ENCODE measurements at places on chromosomes 13 and 19. TPM values are rescaled to one million over a fixed set of nuclear protein-coding genes. Genes with fewer than 3 reads are reported as not detected.

GRCh38 chr13:69904784-69905183, 202.8 kb upstream of the ATXN8OS start:
- no peak for DNase-seq
- H3K27me3 ChIP-seq: no peaks in the 10 kb centered on the region
- no peak overlapping the region for H3K4me3 ChIP-seq
- H3K4me1 ChIP-seq: no peaks in the 10 kb centered on the region
- H3K27ac ChIP-seq: no peak overlapping the region

DNA sequence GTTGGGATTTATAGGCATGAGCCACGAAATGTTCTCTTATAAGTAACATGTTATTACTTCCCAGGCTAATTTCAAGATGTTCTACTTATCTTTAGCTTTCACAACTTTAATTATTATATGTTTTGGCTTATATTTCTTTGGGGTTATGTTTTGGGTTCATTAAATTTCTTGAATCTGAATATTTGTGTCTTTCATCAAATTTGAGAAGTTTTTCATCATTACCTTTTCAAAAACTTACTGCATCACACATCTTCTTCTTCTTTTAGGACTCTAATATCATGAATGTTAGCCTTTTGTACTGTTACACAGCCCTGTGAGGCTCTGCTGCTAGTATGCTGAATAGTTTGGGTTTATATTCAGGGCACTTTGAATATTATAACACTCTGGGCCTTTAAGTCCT, 9.7 kb upstream of the ZNF266 start:
- no peaks in the 10 kb centered on the region for H3K27me3 ChIP-seq
- no peaks in the 10 kb centered on the region for H3K4me1 ChIP-seq
- H3K36me3 ChIP-seq: peaks cover 16% of the 10 kb centered on the region
- H3K4me3 ChIP-seq: no peak overlapping the region

KLF1 gene
- total RNA-seq: not detected

ZNF560 gene
- 0.06 TPM for total RNA-seq

ZNF829 gene
- total RNA-seq: 7.6 TPM

DNA sequence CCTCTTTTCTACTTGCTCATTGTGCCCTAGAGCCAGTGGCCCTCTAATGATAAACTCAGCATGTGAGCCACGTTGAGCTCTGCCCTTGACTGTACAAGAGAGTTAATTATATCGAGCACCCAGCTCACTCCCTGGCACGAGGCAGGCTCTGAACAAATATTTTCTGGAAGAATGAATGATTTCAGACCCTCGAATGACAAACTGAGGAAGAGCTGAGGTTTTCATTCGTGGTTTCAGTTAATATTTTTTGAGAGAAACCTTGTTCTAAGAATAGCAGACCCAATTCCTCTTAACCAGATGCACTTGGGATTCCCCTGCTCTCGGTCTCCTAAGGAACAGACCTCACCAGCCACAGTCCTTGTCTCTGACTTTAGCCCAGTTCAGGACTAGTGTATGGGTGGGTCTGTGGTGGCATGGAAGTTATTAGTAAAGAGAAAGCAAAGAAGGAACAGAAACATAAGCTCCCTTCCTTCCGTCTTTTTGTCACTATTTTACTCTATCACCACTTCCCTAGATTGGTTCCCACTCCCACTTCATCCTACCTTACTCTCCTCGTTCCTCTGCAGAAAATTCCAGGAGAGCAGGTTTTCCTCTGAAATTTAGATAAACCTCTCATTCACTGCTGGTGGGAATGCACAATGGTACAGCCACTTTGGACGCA, 22.1 kb upstream of the WDFY2 start:
- no peaks in the 10 kb centered on the region for H3K27me3 ChIP-seq
- no peak for DNase-seq
- peaks cover 27% of the 10 kb centered on the region for H3K4me1 ChIP-seq
- H3K4me3 ChIP-seq: no peak overlapping the region
- no peak overlapping the region for H3K27ac ChIP-seq
- H3K36me3 ChIP-seq: no peaks in the 10 kb centered on the region

DNA sequence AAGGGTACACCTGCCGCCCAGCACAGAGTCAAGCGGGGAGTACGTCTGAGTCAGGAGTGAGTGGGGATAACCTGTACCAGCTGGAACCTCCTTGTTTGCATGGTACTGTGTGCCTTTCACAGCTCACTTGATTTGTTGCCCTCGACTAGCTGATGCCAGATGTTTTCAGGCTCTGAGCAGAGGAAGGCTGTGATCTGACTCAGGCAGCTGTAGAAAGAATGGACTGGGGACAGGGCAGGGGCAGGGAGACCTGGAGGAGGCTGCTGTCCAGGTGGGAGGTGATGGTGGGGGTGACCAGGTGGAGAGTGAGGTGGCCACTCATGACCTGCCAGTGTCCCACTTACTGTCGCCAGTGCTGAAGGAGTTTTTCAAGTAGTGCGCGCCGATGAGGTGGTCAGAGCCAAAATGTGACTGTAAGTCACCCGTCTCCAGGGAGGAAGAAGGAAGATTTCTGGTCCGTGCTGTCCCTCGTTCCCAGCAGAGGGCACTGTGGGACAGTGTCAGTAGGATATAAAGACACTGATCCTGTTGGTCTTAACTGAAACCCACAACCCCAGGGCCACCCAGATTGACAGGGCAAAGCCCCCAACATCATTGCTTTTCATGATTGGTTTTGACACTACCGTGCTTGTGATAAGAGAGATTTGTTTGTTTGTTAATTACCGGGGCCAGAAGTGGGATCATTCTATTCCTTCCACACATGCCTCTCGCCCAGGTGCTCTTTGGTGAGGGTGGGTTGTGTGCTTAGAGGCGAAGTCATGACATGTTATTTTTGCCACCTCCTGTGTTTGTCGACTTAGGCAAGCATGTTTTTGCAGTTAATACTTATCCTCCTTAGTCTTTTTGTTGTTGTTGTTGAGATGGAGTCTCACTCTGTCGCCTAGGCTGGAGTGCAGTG, 128.4 kb downstream of the DPF1 start:
- no peak overlapping the region for H3K4me3 ChIP-seq
- no peaks in the 10 kb centered on the region for H3K27me3 ChIP-seq
- H3K27ac ChIP-seq: no peak overlapping the region
- H3K36me3 ChIP-seq: peaks cover 13% of the 10 kb centered on the region

DNA sequence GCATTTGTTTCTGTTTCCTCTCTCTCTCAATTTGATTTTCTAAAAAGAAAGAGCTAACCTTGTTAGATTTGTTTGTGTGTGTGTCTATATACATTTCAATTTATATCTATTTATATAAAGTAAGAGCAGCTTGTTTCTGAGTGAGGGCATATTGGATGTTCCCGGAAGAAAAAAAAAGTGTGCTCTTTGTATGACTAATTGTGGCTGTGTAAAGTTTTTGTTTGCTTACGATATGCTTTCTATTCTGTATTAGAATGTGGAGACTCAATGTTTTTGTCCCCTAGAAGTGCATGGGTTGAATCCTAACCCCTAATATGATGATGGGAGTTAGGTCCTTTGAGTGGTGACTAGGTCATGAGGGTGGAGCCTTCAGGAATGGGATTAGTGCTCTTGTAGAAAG, 66.6 kb upstream of the C1QTNF9B start:
- H3K27ac ChIP-seq: no peak overlapping the region
- H3K4me1 ChIP-seq: peaks cover 46% of the 10 kb centered on the region
- no peak overlapping the region for H3K4me3 ChIP-seq
- DNase-seq: no peak
- no peaks in the 10 kb centered on the region for H3K27me3 ChIP-seq
- H3K36me3 ChIP-seq: peaks cover 5% of the 10 kb centered on the region

GRCh38 chr13:49218493-49219051, 1.6 kb upstream of the MLNR start:
- H3K27ac ChIP-seq: no peak overlapping the region
- H3K36me3 ChIP-seq: peaks cover 3% of the 10 kb centered on the region
- no peak overlapping the region for H3K4me3 ChIP-seq
- DNase-seq: no peak
- H3K27me3 ChIP-seq: peaks cover 51% of the 10 kb centered on the region

DNA sequence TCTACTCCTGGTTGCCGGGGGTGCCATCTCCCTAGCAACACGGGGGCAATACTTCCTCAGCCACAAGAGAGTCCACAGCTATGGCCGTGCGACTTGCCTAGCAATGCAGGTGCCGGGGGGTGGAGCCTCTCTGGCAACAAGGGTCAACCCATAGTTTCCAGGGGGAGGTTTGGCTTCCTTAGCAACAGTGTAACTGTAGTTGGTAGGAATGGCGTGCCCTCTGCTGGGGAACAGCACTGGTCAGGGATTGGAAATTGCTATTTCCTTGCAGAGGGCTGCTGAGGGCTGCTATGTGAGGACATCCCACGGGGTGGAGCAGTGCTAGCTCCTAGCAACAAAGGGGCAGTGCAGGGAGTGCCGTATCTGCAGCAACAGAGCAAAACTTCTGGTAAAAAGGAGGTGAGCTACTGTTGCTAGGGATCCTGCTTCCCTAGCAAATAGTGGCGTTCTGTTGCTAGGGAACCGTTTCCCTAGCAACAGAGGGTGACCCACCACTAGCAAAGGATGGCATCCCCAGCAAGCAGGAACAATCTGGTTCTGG, 7.0 kb upstream of the TMC4 start:
- peaks cover 1% of the 10 kb centered on the region for H3K4me1 ChIP-seq
- no peak overlapping the region for H3K4me3 ChIP-seq
- H3K36me3 ChIP-seq: peaks cover 11% of the 10 kb centered on the region
- DNase-seq: no peak

DNA sequence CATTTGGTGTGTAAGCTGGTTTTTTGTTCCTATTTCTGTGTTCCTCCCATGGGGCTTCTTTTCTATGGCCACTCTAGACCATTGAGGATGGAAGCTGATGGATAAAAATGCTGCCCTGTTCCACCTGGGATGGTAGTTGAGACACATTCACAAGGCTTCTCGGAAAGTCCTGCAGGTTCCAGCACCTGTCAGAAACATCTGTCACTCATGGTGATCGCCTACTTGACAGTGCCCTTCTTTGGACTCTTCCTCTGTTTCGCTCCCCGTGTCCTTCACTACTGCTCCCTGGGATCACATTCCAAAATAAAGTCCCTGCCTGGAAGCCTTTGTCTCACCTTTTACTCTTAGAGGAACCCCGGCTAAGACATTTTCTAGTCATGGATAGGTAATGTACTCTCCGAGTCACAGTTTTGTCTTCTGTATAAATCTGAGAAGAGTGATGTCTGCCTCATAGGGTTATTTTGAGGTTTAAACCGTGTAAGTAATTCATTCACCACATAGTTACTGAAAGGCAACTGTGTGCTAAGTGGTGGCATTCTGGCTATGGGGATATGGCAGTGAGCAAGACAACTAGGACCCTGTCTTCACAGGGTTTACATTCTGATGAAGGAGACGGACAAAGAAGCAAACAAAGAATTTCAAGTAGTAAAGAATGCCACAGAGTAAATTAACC, 21.0 kb downstream of the UBAC2 start:
- peak overlapping the region; percentile 10 for H3K4me3 ChIP-seq
- peak overlapping the region; percentile 34 for H3K27ac ChIP-seq
- H3K27me3 ChIP-seq: no peaks in the 10 kb centered on the region
- DNase-seq: peak; percentile 2

CYP4F8 gene
- not detected for total RNA-seq

- H3K36me3 ChIP-seq: peaks cover 85% of the 10 kb centered on the region
- no peaks in the 10 kb centered on the region for H3K27me3 ChIP-seq
- peak overlapping the region; percentile 78 for H3K4me3 ChIP-seq
- DNase-seq: no peak
- peak overlapping the region; percentile 94 for H3K27ac ChIP-seq
These were observed 6.0 kb upstream of the CCDC97 start for GRCh38 chr19:41303954-41304353.

- peaks cover 57% of the 10 kb centered on the region for H3K4me1 ChIP-seq
- no peaks in the 10 kb centered on the region for H3K27me3 ChIP-seq
- DNase-seq: no peak
These were observed 151.4 kb downstream of the PDS5B start for GRCh38 chr13:32737679-32738078.

GRCh38 chr13:112700291-112701060, 10.6 kb downstream of the ATP11A start:
- H3K36me3 ChIP-seq: no peaks in the 10 kb centered on the region
- peaks cover 38% of the 10 kb centered on the region for H3K4me1 ChIP-seq
- DNase-seq: no peak
- no peaks in the 10 kb centered on the region for H3K27me3 ChIP-seq

HDGFL2 gene
- total RNA-seq: 58.3 TPM

GRCh38 chr13:91417660-91418325, 19.4 kb downstream of the GPC5 start:
- H3K36me3 ChIP-seq: no peaks in the 10 kb centered on the region
- H3K4me3 ChIP-seq: no peak overlapping the region
- H3K27me3 ChIP-seq: peaks cover 8% of the 10 kb centered on the region
- no peaks in the 10 kb centered on the region for H3K4me1 ChIP-seq
- no peak overlapping the region for H3K27ac ChIP-seq

DNA sequence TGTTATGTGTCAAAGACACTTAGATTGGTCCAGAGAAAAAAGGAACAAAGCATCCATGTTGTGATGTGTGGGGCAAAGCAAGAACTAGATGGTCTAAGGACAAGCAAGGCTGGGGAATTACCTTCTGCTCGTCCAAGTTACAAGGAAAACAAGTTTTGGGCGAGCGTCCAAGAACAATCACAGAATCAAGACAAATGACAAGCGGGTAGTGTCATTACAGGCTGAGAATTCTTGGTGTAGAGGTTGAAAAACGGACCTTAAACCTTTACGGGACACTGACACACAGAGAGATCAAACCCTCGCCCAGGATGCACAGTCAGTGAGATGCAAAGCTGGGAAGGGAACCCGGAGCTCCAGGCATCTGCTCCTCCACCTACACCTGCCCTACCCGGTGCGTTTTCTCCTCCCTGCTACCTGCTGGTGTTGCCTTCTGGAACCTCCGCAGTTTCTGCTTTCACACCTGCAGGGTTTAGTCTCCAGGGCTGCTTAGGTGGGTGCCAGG, 515 bp upstream of the ZNF324B start:
- peaks cover 25% of the 10 kb centered on the region for H3K4me1 ChIP-seq
- H3K4me3 ChIP-seq: peak overlapping the region; percentile 78
- H3K27ac ChIP-seq: peak overlapping the region; percentile 3
- DNase-seq: no peak
- peaks cover 7% of the 10 kb centered on the region for H3K36me3 ChIP-seq

SIAH3 gene
- 0.08 TPM for total RNA-seq

DNA sequence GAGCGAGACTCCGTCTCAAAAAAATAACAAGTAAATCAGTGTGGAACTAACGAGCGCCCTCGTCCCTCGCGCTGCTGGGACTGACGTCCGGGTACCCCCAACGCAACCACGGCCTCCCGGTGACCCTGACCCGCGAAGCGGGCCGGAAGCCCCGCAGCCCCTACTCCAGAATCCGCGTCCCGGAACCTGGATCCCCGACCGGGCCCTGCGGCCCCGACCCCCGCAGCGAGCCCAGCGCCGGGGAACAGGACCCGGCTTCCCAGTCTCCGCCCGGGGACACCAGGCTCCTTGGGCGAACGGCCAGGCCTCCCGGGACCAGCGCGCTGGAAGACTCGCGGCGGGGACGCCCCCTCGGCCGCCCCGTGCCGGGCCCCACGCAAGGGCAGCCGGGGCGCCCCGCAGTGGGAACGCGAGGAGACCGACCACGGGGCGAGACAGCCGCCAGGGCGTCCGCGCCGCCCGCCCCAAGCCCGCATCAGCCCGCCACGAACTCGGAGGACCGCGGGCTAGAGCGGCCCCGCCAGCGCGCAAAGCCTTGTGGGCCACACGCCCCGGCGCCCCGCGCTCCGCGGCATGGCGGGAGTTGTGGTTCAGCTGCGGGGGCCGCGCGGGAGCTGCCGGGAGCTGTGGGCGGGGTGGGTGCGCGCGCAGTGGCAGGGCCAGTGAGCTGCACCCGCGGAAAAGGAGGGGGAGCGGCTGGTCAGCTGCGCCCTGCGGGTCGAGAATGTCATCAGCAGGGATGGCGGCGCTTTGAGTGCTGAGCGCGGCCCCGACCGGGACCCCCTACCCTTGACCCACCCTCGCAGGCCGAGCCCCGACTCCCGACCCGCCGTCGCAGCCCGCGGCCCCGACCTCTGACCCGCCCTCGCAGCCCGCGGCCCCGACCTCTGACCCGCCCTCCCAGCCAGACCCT, 7.5 kb upstream of the MADCAM1 start:
- H3K4me1 ChIP-seq: peaks cover 7% of the 10 kb centered on the region
- peak overlapping the region; percentile 71 for H3K4me3 ChIP-seq
- peaks cover under 1% of the 10 kb centered on the region for H3K36me3 ChIP-seq
- H3K27me3 ChIP-seq: peaks cover 5% of the 10 kb centered on the region
- H3K27ac ChIP-seq: peak overlapping the region; percentile 80
- DNase-seq: peak; percentile 85

Data from activated CD4-positive, alpha-beta T cell treated with anti-CD3 and anti-CD28 coated beads, Interleukin-2, amount 10 ng/mL, durations not matched to agents 7 days and 5 days (primary cell).